Pons (tissue), 1 donor: ENCODE measurements at places on chromosomes 3 and 15.

DNA sequence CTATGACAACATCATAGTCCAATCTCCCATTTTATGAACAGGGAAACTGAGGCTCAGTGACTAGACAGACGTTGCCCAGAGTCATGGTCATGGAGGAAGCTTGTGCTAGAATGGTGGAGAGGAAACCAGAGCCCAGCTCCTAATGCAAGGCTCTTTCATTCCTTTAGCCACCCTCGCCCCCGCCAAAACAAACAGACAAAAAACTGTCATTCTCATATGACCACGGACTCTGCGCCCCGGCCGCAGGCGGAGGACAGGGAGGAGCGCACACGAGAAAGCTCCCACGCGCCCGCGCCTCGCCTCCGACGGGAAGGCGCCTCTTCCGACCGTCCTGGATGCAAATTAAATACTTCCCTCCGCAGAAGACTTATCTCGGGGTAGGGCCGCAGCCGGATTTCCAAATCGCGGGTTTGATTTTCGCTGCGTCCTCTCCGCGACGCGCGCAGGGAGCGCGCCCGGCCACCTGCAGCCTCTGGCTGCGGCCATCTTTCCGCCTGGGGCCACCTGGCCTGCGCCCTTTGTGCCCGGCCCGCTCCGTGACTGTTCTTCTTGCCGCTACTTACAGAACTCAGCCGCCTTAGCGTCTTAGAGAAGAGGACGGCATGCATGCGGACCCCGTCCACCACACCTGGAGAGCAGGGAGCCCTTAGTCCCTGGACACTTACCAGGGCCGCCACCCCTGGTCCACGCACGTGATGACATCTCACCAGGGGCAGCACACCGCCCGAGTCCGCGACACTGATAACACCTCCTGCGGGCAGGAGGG, 670 bp upstream of the ATP13A3 start:
- no peak for DNase-seq

- no peak for DNase-seq
Measured at GRCh38 chr3:102454181-102454580, 19.4 kb downstream of the ZPLD1 start.

DNA sequence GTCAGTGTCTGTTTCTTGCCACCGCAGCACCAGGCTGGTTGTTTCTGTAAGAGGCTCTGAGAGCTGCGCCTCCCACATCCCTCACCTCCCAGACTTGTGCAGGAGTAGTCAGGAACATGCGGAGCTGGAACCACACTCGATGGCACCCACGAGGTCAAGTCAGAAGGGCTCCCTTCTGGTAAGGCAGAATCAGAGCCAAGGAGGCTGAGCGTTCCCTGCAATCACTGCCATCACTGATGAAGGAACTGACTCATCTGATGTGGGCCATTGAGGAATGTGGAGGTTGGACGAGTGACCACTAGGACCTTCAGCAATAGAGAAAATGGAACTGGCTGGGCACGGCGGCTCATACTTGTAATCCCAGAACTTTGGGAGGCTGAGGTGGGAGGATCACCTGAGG, 35.7 kb upstream of the BLM start:
- DNase-seq: no peak

GRCh38 chr3:25854635-25855034, 64.7 kb downstream of the OXSM start:
- no peak for DNase-seq
